Right renal cortex interstitium (tissue), 3 donors: ENCODE measurements at places on chromosomes 7 and 10. TPM values are rescaled to one million over a fixed set of nuclear protein-coding genes. Genes with fewer than 3 reads are reported as not detected.

Gene POLR2J2
- 2.7 TPM for polyA plus RNA-seq

DNA sequence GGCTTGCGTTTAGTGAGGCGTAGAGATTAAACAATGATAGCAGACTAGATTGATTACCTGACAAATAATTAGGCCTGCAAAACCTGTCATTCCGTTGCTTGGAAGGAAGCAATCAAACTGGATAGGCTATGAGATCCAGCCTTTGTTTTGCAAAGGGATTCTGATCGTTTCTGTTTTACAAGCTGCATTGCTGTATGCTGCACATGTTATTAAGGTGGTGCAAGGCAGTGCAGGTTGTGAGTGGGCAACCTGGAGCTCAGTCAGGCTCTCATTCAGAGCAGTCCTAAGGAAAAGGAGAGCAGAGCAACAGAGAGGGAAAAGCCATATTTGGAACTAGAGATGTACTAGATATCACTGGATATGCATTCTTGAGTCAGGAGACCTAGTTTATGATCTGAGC lies 6.9 kb upstream of the NOBOX start:
- no peak for DNase-seq

- DNase-seq = no peak
Observed at GRCh38 chr10:62858364-62858763, 42.2 kb upstream of the EGR2 start.

DNA sequence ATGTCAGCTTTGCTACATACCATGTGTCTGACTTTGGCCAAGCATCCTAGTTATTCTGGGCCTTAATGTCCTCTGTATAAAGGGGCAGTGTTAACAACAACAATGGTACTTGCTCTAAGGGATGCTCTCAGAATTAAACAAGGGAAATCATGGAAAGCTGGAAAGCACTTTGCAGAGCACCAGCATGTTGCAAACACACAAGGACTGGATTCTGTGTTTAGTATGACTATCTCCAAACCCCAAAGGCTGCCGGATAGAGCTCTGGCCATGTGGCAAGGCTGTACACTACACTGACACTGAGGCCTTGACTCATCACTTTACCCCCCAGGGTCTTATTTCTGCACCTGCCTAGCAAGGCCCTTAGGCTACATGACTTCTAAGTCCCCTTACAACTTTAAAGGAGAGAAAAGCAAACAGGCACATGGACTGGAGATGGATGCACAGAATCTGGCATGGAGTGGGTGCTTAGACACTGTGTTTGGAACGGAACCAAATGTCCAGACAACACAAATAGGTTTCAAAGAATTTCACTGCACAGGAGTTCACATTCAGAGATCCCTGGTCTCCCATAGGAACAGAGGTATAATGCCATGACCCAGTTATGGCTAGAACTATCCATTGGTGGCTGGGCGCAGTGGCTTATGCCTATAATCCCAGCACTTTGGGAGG lies 74.6 kb downstream of the FAM13C start:
- no peak for DNase-seq
